Vagina (tissue), 2 donors: ENCODE measurements at places on chromosomes 11 and 22.

DNA sequence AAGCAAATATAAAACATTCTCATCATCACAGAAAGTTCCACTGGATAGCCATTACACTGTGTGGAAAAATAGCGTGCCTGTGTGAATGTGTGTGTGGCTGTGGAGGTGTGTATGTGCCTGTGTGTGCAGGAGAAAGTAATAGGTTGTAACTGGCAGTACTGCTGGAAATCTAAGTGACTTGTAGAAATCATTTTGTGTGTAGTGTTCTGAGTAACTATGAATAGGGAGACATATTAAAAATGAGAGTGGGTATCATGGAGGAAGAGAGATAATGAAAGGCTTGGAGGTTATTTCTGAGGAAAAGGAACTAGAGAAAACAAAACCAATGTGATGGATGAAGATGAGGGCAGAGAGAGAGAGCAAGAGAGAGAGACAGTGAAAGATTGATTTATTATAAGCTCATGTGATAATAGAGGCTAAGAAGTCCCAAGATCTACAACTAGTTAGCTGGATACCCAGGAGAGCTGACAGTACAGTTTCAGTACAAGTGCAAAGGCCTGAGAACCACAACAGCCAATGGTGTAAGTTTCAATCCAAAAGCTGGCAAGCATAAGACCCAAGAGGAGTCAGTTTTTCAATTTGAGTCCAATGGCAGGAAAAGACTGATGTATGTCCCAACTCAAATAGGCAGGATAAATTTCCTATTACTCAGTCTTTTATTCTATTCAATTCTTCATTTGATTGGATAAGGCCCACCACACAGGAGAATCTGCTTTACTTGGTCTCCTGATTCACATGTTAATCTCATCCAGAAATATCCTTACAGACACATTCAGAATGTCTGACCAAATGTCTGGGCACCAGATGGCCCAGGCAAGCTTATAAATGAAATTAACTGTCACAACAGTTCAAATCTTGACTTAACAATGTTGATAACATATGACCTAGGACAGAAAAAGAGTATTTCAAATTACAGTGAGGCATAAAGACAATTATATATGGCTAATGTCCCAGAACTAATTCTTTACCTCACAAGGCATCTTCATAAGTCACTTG, 14.9 kb downstream of the KBTBD3 start:
- no peak for DNase-seq

GRCh38 chr11:113311536-113311935, 2.8 kb upstream of the TTC12 start:
- DNase-seq, result no peak

GRCh38 chr11:117095284-117096161, 2.7 kb downstream of the SIK3 start:
- DNase-seq, result no peak

DNA sequence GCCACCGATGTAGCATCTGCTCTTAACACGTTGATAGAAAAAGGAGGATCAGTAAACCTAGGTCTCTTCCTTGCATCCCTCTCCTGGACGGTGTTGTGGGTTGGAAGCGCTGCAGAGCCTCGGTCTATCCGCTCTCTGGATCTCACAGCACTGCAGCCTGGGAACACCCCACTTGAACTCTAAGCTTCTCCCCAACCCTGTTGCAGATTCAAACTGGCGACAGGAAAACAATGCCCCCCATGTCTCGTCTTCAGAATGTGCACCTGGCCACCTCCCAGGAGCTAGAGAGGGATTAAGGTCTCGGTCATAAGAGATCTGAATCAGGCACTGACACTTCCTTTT, 454 bp downstream of the TMEM218 start:
- no peak for DNase-seq

DNA sequence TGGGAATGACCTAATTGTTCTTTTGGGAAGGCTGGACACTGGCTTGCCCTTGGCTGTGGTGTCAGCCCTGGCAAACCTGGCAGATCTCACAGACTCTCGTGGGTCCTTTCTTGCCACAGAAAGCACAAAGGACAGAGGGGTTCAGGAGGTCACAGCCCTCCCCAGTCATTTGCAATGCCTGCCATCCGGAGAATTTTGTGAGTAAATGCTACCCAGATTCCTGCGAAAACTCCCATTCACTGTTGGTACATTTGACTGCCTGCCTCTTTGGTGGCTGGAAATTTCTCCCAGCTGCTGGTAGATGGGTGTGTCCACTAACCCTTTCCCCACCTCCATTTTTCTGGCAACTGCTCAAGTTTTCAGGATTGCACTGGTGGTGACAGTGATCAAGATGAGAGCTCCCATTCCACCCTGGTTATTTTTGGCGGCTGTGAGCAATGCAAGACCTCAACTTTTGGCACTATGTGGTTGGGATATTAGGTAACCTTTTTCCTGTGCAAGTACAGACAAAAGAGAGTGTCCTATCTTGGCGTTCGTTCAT, 155.7 kb downstream of the NAV2 start:
- DNase-seq, result no peak

GRCh38 chr11:80846979-80847378, 1406.1 kb upstream of the TENM4 start:
- DNase-seq, result no peak

GRCh38 chr11:126354631-126355323, 709 bp upstream of the ST3GAL4 start:
- DNase-seq, result peak; percentile 89

DNA sequence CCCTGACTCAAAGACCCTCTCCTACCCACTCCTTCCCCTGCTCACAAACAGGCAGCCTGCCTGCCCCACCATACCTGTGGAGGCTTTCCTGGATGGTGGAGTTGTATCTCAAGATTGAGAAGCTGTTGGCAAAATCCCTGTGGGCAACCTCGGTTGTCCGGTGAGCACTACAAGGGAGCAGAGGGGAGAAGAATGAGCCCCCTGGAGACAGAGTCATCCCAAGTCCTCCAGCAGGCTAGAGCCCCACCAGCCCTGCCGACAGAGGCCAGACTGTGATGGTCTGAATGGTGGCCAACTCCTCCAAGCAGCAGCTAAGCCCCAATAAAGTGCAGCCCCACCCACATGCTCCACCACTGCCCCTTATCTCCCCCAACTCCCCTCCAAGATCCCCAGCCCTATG, 17.5 kb downstream of the TMPRSS13 start:
- DNase-seq, result no peak

- no peak for DNase-seq
These were observed 13.1 kb downstream of the CHID1 start for GRCh38 chr11:897253-898142.

GRCh38 chr11:118536726-118537125, 5.7 kb downstream of the TMEM25 start:
- DNase-seq, result no peak

DNA sequence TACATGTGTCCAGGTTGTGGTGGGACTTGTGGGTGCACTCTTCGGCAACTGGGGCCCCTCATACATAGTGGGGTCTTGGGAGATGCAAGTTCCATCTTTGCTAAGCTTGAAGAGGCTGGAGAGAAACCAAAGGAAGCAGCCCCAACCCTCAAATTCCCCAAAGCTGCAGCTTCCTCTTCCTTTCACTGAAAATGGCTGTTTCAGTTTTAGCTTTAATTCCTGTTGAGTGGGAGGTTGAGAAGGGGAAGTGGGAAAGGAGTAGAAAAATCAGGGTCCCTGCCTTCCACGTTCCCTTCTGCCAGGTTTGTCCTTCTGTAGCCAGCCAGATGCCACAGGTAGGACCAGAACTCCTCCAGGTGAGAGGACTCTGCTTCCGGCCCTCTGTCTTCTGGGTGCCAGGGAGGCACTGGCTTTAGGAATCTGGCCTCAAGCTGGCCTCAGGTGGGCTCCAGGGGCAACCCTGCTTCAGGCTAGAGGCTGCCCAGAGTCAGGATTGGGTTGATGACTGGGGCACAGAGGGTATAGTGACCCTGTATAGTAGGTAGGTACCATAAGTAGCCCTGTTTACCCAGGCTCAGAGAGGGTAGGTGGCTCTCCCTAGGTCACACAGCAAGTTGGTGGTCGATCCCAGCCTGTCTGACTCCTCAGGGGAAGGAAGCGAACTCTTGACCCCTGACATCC, 16.2 kb downstream of the P2RY6 start:
- DNase-seq, result no peak

GRCh38 chr11:24240496-24241175, 256.2 kb upstream of the LUZP2 start:
- DNase-seq, result no peak

DNA sequence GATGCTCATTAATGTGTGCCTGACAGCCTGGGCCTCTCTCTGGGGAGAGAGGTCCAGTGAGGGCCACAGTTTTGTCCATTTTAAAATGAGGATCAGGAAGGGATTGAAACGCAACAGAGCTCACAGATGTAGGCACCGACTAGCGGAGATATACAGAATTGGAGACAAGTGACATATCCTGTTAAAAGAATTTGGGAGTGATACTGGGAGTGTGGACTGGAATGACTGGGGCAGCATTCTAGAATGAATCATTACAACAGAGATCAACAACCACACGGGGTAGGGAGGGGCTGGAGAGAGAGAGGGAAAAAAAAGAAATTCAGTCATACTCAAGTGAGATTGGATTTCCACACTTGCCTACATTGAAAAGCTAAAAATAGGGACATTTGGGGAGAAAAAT, 2.5 kb upstream of the NCAM1 start:
- DNase-seq, result no peak

DNA sequence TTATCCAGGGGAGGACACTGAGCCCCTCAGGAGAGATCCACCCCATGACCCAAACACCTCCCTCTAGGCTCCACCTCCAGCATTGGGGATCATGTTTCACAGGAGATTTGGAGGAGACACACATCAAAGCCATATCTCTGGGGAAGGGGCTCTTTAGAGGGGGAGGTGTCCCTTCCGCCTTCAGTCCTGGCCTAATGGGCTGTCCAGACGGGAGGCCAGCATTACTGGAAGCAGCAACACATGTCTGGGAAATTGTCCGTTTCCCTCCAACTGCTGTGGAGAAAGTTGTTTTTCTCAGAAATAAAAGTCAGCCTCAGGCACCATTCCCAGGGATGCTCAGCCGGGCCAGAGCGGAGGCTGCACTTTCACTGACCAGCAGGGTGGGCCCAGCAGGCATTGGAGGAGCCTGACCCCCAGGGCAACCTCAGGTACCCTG, 9.5 kb downstream of the CACNA1I start:
- no peak for DNase-seq

GRCh38 chr11:68215524-68216170, 2.6 kb upstream of the KMT5B start:
- DNase-seq, result no peak

DNA sequence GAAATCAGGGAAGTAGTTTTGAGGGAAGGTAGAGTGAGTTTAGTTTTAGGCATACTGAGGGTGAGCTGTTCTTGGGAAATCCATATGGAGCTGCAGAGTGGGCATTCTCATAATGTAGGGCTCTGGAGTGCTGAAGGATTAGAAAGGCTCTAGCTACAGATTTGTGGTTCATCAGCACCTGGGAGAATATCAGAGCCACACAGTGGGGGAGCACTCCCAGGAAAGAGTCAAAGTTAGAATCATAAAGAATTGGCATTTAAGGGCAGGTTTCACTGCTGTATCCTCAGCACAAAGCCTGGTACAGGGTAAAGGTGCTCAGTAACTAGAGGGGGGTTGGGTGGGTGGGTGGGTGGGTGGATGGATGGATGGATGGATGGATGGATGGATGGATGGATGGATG, 52.5 kb downstream of the SLN start:
- no peak for DNase-seq

DNA sequence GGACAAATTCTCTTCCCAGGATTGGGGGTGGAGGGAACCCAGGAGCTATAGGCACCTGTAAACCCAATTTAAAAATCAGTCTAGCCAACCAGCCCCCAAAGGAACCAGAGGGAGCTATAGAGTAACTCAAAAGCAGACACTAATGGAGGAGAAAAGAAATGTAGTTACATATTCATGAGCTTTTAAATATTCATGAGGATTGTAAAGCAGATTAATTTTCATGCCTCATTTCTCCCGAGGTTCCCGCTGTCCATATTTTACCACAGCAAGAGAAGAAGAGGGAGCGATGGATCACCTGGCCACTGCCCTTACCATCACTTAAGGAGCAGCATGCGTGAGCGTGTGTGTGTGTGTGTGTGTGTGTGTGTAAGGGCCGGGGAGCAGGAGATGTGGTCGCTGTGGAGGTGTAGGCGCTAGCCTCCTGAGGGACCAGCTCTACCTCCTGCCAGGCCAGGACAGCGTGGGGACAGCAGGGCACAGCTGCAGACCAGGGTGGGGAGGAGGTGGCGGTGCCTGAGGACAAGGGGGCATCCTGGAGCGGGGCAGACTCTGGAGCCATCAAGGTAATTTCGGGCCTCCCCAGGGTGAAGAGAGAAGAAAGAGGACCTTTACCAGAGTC, 100.7 kb upstream of the THY1 start:
- no peak for DNase-seq

DNA sequence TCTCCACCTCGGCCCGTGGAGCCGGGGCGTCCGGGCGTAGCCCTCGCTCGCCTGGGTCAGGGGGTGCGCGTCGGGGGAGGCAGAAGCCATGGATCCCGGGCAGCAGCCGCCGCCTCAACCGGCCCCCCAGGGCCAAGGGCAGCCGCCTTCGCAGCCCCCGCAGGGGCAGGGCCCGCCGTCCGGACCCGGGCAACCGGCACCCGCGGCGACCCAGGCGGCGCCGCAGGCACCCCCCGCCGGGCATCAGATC, 439 bp downstream of the YAP1 start:
- DNase-seq, result no peak

DNA sequence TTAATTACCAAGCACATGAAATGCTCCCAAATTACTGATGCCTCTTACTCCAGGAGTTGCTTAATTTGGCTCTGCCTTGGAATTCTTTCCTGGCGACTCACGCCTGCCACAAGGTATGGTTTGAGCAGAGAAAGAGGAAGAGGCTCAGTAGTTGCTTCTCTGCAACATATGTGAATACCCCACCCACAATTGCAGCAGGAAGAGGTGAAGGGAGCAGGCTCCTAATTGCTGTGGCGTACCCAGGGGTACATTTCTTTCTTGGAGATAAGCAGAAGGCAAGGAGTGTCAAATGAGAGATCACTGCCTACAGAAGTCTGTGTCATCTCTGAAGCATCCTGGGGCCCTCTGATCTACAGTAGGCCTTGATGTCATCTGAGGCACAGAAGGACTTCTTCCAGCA, 10.6 kb upstream of the NNMT start:
- peak; percentile 82 for DNase-seq

DNA sequence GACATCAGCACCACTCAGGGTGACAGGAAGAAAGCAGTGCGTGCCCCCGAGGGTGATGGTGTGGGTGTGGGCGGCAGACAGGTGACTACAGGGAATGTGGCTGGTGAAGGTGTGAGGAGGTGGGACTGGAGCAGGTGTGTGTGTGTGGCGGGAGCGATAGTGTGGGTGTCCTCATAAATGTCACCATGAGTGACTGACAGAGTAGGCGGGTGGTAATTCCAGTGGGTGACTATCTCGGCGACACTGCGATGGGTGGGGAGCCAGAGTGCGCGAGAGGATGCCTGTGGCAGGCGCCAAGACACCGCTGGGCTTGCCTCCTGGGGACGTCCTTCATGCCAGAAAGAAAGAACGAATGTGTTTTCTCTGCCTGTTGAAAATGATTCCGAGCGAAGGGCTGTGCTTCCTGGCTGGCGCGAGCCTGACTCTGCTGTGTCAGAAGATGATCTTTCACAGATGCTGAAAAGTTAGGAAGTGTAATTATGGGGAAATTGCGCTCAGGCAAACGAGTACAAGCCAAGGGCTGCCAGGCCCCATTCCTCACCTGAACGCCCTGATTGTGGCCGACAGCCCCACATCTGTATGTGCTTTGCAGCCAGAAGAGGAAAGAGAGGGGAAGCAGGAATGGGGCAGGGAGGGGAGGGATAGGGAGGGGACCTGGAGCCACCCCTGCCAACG, 98.8 kb upstream of the CD82 start:
- no peak for DNase-seq

- DNase-seq, result no peak
These were observed 22.3 kb upstream of the CHRM4 start for GRCh38 chr11:46413760-46414465.

- DNase-seq, result peak; percentile 55
These were observed 4.7 kb downstream of the UCP3 start for GRCh38 chr11:74004046-74004695.
